ENCODE measurements at places on chromosomes 2 and 18. TPM values are rescaled to one million over a fixed set of nuclear protein-coding genes. Genes with fewer than 3 reads are reported as not detected.

- no peak overlapping the region for H3K4me3 ChIP-seq
- no peak overlapping the region for H3K27ac ChIP-seq
- H3K4me1 ChIP-seq, result no peaks in the 10 kb centered on the region
- H3K36me3 ChIP-seq, result no peaks in the 10 kb centered on the region
- no peak for DNase-seq
- no peaks in the 10 kb centered on the region for H3K27me3 ChIP-seq
Observed at GRCh38 chr2:164213916-164214315, 407.4 kb downstream of the GRB14 start.

DNA sequence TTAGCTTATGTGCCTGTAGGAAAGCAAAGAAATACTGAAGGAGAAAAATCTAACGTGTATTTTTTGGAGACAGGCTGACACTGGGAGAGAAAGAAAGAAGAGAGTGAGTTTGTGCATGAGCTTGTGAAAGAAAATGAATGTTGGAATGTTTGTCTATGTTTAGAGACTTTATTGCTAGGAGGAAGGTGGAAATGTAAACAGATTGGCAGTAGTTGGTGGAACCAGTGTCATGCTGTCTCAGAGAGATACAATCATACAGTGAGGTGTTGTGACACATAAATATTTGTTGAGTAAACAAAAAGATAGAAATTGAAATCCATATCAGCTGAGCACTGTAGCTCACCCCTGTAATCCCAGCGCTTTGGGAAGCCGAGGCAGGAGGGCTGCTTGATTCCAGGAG, 222.2 kb upstream of the MEIS1 start:
- H3K4me3 ChIP-seq, result no peak overlapping the region
- H3K27ac ChIP-seq, result no peak overlapping the region
- H3K4me1 ChIP-seq, result no peaks in the 10 kb centered on the region

- no peak for DNase-seq
- H3K4me3 ChIP-seq, result peak overlapping the region; percentile 87
- H3K36me3 ChIP-seq, result peaks cover 19% of the 10 kb centered on the region
- H3K27ac ChIP-seq, result peak overlapping the region; percentile 95
- peaks cover 49% of the 10 kb centered on the region for H3K4me1 ChIP-seq
- no peaks in the 10 kb centered on the region for H3K27me3 ChIP-seq
Observed at GRCh38 chr18:59357928-59358327, 1.1 kb downstream of the LMAN1 start.

DNA sequence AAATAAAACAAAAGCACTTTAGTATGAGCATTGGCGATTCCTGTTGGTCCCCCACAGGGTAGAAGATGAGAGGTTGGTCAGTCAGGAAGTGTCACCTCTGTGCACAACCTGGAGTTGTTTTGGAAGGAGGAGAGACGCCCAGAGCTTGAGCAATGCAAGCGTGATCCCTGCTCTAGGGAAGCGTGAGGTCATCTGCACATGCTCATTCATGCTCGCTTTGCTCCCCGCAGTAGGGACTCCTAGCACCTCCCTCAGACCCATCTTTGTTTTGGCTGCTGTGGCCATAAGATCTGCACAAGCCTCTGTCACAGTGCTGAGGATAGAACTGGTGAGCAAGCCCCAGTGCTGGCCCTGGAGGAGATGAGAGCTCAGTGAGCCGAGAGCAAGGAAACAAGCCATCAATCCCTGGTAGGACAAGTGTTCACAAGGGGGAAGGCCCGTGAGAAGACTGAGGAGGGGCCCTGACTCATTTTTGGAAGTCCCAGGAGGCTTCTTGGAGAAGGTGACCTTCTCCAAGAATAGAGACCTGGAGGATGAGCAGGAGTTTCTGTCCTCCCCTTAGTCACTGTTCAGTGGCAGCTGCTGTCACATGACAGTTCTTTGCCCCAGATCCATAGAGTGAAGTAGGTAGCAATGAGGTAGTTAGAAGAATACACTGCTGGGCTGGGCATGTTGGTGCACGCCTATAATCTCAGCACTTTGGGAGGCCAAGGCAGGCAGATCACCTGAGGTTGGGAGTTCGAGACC, 13.3 kb upstream of the ATP8B1 start:
- no peaks in the 10 kb centered on the region for H3K4me1 ChIP-seq
- no peak overlapping the region for H3K4me3 ChIP-seq
- H3K27ac ChIP-seq, result no peak overlapping the region
- no peak for DNase-seq
- H3K36me3 ChIP-seq, result no peaks in the 10 kb centered on the region
- peaks cover 19% of the 10 kb centered on the region for H3K27me3 ChIP-seq

GRCh38 chr2:57050007-57050406, 866.2 kb downstream of the CCDC85A start:
- no peaks in the 10 kb centered on the region for H3K4me1 ChIP-seq
- no peaks in the 10 kb centered on the region for H3K36me3 ChIP-seq
- no peak overlapping the region for H3K27ac ChIP-seq
- H3K27me3 ChIP-seq, result no peaks in the 10 kb centered on the region
- no peak for DNase-seq

GRCh38 chr2:197576631-197577030, 60.8 kb downstream of the MOB4 start:
- H3K4me1 ChIP-seq, result no peaks in the 10 kb centered on the region
- no peaks in the 10 kb centered on the region for H3K27me3 ChIP-seq
- no peak for DNase-seq
- H3K27ac ChIP-seq, result no peak overlapping the region
- peaks cover 29% of the 10 kb centered on the region for H3K36me3 ChIP-seq
- H3K4me3 ChIP-seq, result no peak overlapping the region

DNA sequence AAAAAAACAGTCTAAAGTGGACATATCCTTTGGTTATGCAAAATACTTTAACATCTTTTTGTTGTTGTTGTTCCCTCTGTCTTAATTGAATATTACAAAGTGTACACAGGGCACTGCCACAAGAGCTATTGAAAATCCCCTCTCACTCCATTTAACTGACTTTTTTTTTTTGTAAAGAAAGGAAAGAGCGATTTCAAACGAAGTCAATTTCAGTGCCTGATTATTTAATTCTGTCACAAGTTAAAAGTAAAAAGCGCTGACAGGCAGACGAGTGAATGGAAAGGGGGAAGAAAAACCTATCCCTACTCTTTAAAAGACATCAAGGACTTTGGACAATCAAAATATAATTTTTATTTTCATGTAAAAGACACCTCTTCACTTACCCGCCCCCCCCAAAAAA, 1.9 kb downstream of the FIGN start:
- H3K36me3 ChIP-seq, result peaks cover 3% of the 10 kb centered on the region
- peaks cover 32% of the 10 kb centered on the region for H3K27me3 ChIP-seq
- no peak overlapping the region for H3K4me3 ChIP-seq
- H3K27ac ChIP-seq, result no peak overlapping the region

DNA sequence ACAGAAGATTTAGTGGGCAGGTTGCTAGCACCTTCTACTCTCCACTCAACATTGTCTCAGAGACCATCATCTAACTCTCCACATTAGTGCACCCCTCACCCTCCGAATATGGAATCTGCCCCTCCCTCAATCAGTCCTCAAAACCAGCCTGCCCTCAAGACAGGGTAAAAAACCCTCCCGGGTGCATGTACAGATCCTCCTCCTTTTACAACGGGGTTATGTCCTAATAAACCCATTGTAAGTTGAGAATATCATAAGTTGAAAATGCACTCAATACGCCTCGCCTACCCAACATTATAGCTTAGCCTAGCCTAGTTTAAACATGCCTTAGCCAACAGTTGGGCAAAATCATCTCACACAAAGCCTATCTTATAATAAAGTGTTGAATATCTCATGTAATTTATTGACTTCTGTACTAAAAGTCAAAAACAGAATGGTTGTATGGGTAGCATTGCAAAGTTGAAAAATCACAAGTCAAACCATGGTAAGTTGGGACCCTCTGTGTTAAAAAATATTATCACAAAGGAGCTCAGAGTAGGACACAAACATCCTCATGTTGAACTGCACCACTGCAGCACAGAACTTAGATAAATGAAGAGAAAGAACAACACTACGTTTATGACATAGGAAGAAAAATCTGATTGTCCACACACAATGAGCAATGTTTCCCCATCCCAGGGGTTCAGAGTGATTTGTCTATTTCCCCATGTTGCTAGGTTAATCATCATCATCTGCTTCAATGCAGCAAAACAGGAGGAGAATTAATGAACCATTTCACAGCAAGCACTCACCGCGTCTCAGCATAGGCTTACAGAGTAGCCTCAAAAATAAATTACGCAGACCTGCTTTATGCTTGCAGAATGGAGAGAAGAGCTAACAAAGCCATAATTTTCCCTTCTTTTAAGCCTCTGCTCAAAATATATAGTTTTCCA, 184.1 kb upstream of the ARL4C start:
- H3K36me3 ChIP-seq, result no peaks in the 10 kb centered on the region
- H3K4me3 ChIP-seq, result no peak overlapping the region
- H3K4me1 ChIP-seq, result no peaks in the 10 kb centered on the region
- H3K27ac ChIP-seq, result no peak overlapping the region
- no peak for DNase-seq
- peaks cover 6% of the 10 kb centered on the region for H3K27me3 ChIP-seq

DNA sequence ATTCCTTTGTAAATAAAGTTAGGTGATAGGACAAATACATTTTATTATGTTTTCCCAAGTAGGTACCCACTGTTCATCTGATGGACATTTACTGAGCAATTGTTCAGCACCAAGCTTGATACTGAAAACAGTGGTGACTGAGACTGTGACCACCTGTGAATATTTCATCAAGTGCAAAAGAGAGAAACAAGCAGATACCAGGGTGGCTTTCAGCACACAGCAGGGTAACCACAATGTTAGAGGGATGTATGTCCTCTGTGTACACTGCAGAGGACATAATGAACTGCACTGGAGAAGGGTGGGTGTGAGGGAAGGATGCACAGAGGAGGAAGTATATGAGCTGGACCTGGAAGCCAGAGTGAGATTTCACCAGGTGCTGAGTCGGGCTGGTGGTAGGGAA, 411.8 kb downstream of the RAD51AP2 start:
- H3K4me1 ChIP-seq, result no peaks in the 10 kb centered on the region
- H3K27ac ChIP-seq, result no peak overlapping the region
- H3K27me3 ChIP-seq, result no peaks in the 10 kb centered on the region
- no peak overlapping the region for H3K4me3 ChIP-seq

- H3K27ac ChIP-seq, result no peak overlapping the region
- H3K27me3 ChIP-seq, result no peaks in the 10 kb centered on the region
- no peak for DNase-seq
Observed at GRCh38 chr18:30106356-30106755, 936.2 kb downstream of the DSC3 start.

DNA sequence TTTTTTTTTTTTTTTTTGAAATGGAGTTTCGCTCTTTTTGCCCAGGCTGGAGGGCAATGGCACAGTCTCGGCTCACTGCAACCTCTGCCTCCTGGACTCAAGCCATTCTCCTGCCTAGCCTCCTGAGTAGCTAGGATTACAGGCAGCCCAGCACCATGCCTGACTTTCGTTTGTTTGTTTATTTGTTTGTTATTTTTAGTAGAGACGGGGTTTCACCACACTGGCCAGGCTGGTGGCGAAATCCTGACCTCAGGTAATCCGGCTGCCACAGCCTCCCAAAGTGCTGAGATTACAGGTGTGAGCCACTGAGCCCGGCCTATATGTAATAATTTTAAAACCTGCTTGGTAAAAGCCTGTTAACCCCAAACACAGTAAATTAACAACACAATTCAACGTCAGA, 435.7 kb downstream of the LRRTM4 start:
- peaks cover 2% of the 10 kb centered on the region for H3K27me3 ChIP-seq
- DNase-seq, result no peak

DNA sequence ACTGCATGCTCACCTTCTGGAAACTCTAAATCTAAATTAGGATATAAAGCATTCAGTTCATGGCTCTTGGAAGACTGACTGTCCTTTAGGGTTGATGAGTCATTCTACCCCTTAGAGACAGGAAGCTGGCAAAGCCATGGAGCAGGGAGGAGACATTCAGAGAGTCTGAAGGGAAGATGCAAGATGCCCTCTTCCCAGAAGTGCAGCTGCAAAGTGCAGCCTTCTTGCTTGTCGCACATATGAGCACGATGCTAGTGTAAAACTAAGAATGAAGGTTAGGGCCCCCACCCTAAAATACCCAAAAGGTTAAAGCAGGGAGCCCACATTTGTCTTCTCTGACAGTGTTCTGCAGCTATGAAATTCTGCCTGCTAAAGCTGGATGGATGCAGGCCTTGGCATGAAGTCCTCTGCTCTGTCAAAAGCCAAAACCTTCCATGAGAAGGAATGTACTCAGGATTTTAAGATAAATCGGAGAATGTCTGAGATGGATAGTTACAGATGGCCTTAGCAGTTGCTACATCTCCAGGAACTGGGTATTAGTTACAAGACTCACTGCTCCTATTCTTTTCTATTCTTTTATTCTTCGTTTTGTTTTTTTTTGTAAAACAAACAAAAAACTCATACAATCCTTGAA, 89.7 kb downstream of the POLE4 start:
- H3K27ac ChIP-seq, result no peak overlapping the region
- no peak overlapping the region for H3K4me3 ChIP-seq
- no peaks in the 10 kb centered on the region for H3K36me3 ChIP-seq
- DNase-seq, result no peak

GRCh38 chr2:19855542-19856431, 46.0 kb downstream of the TTC32 start:
- no peak overlapping the region for H3K4me3 ChIP-seq
- H3K27ac ChIP-seq, result no peak overlapping the region
- DNase-seq, result no peak
- peaks cover 4% of the 10 kb centered on the region for H3K27me3 ChIP-seq

DNA sequence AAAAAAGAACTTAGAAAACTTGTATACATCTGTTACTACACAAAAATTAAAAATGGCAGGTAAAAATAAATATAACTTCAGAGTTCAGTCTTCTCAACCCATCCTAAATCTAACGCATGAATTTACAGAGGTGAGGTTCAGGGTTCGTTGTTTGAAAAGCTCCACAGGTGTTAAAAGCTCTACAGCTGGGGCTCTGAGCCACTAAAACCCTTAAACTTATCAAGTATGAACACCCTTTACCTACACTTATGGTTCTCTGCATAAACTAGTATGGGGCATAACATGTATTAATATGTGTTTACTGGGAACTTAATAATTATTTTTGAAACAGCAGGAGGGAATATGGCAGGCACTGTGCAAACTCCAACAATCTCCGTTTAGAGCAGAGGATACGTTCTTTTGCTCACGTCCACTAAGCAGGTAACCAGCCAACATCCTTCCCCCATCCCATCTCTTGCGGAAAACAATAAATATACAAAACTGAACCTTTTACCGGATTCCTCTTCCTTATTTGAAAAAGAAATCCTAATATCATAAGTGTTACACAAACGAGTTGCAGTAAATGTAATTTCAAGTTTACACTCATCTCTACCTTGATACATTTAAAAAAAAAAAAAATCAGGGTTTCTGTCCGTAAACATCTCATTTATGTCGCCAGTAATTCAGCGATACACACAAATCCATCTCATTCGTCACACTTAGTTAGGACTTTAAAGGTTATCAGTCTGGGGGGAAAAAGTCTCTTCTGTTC, 1.3 kb downstream of the PIAS2 start:
- DNase-seq, result no peak
- H3K4me3 ChIP-seq, result peak overlapping the region; percentile 81
- H3K4me1 ChIP-seq, result peaks cover 44% of the 10 kb centered on the region
- H3K36me3 ChIP-seq, result peaks cover 2% of the 10 kb centered on the region
- peak overlapping the region; percentile 89 for H3K27ac ChIP-seq
- no peaks in the 10 kb centered on the region for H3K27me3 ChIP-seq

GRCh38 chr2:177338177-177338721, 54.3 kb upstream of the AGPS start:
- no peaks in the 10 kb centered on the region for H3K36me3 ChIP-seq
- H3K27ac ChIP-seq, result no peak overlapping the region
- H3K4me1 ChIP-seq, result peaks cover 7% of the 10 kb centered on the region
- no peak for DNase-seq

The VPS4B gene
- 69.9 TPM for total RNA-seq

The LRPPRC gene
- 80.2 TPM for total RNA-seq

The TWSG1 gene
- total RNA-seq, result 6.5 TPM

The AKAIN1 gene
- not detected for total RNA-seq
